Epithelial cell of prostate (primary cell): ENCODE measurements at places on chromosomes 3 and 15.

GRCh38 chr15:76674883-76675282 lies 230.3 kb downstream of the SCAPER start:
- DNase-seq = no peak

- DNase-seq = no peak
These were observed 977.6 kb downstream of the MCTP2 start for GRCh38 chr15:95208988-95209387.

DNA sequence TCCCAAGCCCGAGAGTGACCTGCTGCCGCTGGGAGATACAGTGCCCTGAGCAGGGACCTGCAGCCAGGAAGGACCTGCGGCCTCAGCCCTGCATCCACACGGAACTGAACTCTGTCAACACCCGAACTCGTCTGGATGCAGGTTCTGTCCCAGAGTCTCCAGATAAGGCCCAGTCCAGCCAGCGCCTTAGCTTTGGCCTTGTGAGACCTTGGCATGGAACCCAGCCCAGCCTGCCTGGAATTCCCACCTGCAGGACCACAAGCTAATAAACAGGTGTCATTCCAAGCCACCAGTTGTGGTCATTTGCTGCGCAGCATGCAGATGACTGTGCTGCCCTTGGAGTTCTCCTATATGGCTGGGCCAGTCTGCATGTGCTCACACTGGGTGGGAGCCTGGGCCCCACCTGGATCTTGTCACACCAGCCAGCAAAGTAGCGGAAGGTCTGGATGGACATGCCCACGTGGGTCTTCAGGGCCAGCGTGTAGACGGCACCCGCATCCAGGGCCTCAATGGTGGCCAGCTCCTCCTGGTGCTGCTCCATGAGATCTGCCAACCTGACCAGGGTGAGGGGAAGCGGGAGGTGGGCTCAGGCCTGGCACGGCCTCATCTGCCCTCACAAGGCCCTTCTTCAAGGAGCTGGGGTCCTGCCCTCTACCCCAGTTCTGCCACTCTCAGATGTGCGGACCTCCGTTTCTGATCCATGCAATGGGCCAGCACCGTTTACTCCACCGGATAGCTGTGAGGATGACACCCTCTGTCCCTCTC lies 47.2 kb upstream of the SLC41A3 start:
- no peak for DNase-seq

DNA sequence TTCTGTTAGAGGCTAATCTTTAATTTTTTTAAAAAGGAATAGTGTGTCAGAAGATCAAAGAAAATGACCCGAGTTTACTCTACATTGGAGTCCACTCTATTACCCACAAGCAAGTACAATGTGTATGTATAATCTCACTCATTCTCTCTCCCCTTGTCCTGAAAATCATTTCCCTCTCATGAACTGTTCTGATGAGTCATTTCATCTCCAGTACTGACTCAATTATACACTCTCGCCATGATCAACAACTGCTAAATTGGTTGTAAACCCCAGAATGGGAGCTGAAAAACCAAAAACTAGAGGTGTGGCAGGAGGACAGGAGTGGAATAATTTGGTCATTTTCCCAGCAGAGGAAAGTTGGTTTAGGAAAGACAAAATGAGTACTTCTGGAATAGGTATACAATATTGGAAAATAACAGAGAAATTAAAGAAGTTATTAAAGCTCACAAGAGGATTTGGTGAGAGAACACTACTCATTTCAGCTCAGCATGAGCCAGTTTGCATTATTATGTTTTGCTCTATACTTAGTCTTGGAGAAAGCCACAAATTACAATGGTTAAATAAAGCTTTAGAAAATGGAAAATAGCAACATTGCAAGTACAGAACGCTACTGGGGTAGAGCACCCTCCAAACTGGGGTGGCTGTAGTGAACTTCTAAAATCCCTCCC lies 144.3 kb upstream of the PFN2 start:
- no peak for DNase-seq

DNA sequence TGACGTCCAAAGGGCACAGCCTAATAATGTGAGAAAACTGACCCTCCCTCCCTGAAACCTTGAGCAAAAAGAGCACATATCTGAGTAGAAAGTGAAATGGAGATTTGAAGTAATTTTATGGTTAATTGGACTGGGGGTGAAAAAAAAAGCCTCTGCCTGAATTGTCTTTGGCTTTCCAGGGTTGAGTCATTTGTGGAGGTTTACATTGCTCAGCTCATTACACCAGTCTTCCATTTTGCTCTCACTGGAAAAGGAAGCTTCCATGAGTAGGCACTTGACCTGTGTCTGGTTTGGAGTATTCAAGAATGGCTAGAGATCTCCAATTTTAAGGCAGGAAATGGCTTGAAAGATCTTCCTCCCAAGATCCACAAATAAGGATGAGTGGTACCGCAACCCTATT lies 273.9 kb downstream of the PDCD6IP start:
- DNase-seq = no peak

- peak; percentile 84 for DNase-seq
These were observed 37.0 kb downstream of the CLDN18 start for GRCh38 chr3:138046955-138047354.

GRCh38 chr3:154025007-154025406 lies 96.2 kb upstream of the ARHGEF26 start:
- DNase-seq = no peak

GRCh38 chr3:21754839-21755238 lies 3.8 kb upstream of the ZNF385D start:
- no peak for DNase-seq

DNA sequence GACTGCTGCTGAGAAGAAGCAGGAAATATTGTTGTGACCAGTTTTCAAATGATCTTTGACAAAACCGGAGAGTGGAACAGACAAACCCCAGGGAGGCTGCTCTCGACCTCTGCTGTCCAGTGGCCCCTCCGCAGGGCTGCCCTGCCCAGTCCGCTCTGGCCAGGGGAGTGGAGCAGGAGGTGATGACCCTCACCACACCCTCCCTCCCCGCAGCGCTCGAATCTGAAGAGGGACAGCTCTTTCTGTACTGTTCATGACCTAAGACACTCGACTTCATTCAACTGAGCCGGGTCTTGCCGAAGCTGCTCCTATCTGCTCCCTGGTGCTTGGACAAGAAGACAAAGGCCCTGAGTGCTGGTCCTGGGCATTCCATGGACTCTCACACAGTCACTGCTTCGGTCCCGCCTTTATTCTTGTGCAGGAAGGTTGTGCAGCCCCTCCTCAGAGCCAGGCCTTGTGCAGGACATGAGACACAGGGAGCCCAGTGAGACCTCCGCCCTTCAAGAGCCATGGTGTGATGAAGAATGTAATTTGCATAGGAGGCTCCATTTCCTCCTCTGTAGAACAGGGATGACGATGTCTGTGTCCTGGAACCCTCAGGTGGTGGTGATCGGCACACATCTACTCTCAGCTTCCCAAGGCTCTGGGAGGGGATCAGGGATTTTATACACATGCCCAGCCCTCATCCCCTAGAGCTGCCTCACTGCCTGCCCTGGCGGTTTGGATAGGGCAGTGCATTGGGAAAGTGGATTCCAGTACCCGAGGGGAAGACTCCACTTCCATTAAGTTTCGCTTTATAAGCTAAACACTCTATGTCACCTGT lies 97.1 kb upstream of the PRR20G start:
- DNase-seq = no peak

DNA sequence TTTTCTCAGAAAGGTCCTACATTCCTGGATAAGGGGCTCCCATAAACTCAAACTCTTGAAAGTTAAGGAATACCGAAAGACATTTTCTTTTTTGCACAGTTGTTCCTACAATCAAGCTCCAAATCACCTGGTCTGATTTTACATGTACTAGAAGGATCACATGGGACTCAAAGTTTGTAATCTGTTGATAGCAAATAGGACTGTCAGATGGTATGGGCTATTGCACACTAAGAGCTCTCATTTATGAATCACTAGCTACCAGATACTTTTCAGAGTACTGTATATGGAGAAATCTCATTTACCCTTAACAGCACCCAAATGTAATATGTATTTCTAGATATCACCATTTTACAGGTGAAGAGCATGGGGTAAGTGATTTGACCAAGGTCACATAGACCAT lies 49.5 kb upstream of the CMSS1 start:
- DNase-seq = no peak

DNA sequence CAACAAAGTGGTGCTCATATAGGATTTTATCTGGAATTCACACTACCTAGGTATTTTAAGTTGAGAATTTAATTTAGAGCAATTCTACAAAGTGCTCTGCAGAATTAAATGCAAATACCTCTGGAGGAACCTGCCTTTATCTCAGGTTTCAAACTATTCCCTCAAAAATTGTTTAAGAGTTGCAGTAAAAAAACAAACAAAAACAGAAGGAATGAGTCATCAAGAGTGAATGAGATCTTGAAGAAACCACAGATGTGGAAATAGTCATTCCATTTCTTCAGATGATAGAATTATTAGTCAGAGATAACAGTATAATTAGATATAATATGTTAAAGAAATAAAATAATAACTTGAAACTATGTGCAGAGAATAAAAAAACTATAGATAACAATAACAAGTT lies 80.8 kb upstream of the SCN5A start:
- DNase-seq = no peak

- no peak for DNase-seq
These were observed 320.1 kb downstream of the ZNF621 start for GRCh38 chr3:40844896-40845295.

- DNase-seq = peak; percentile 31
These were observed 90.2 kb downstream of the RFTN1 start for GRCh38 chr3:16423298-16423697.

GRCh38 chr15:52509500-52510245 lies 19.0 kb downstream of the MYO5A start:
- DNase-seq = no peak

DNA sequence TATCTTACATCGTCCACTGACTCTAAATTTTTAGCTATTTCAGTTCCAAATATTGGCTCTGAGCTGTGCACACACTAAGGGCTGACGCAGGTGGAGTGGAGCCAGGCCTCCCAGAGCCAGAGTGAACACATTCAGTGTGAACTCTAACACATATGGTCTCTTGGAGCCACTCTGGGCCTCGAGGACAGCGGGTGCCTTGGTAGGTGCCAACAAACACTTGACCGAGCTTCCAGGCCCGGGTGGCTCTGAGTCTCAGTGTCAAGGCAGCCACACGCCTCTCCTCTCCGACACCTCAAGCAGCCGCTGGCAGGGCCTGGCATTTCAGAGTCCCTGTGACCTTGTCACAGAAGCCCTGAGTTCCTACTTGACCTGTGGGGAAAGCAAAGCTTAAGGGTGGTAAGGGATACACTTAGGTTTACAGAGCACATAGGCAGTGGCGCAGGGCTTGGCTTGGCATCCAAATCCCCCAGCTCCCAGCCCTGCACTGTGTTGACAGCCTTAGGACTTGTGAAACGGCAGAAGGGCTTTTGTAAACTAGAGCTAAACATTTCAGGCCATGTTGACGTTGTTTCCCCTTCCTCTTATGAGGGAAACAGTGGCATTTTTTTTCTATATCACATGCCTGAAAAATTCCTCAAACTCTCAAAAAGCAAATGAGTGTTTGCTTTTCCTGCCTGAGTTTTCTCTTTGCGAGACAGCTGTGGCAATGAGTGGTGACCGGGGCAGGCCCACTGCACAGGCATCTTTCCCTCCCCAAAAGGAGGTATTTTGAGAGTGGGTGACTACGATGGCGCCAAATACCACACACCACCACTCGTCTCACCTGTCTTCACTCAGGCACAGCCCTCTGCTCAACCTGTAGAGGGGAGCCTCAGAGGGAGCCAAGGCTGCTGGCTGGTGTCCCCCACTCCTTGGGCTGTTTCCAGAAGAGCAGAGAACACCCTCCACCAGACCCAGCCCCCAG lies 60.8 kb downstream of the DAPK2 start:
- no peak for DNase-seq

DNA sequence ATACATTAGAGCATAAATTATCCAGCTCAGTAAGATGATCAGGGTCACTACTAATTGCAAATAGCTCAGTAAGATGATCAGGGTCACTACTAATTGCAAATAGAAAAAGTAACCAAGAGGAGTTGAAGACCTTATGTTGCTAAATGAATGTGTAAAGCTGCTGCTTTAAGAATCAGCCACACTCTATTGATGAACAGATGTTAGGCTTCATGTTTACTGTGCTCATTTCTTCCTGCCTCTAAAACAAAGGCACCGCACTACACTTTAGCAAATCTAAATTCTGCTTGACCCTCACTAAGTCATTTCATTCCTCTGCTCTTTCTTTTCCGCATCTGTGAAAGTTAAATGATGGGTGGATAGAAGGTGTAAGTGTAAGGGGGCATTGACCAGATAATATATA lies 92.6 kb upstream of the PLSCR4 start:
- DNase-seq = no peak

DNA sequence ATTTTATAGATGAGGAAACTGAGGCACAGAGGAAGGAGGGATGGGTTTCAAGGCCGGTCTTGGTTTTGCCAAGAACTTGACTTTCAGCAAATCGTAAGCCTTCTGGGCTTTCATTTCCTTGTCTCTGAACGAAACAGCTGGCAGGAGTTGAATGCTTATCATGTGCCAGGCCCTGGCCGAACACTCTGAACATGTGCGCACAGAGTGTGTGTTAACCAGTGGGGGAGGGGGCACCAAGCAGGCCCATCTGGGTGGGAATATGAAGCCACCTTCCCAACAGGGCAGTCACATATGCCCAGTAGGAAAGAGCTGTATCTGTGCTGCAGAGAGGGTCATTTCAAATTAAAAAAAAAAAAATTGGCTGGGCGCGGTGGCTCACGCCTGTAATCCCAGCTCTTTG lies 29.3 kb downstream of the ZNF710 start:
- no peak for DNase-seq

DNA sequence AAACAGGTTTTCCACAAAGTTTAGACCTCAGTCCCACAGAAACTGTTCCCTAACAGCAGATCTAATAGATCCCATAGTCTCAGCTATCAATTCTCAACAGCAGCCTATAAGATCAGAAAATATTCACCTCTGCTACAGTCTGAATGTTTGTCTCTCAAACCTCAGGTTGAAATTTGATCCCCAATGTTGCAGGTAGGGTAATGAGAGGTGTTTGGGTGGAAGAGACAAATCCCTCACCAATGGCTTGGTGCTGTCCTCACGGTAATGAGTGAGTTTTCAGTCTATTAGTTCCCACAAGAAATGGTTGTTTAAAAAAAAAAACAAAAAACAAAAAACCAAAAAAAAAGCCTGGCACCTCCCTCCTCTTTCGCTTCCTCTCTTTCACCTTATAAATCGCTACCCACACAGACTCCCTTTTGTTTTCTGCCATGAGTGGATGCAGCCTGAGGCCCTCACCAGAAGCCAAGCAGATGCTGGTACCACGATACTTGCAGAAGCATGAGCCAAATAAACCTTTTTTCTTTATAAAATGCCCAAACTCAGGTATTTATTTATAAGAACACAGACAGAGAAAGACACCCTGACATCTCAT lies 14.2 kb downstream of the ZNF280D start:
- no peak for DNase-seq

- DNase-seq = no peak
These were observed 247.7 kb downstream of the MYRIP start for GRCh38 chr3:40057077-40057476.

- no peak for DNase-seq
These were observed 17.0 kb downstream of the MAGI1 start for GRCh38 chr3:66021731-66022131.

- DNase-seq = no peak
These were observed 525.2 kb downstream of the CADM2 start for GRCh38 chr3:85483986-85484385.

- DNase-seq = no peak
These were observed 28.0 kb upstream of the SLCO2A1 start for GRCh38 chr3:134057654-134058110.

- DNase-seq = no peak
These were observed 6.3 kb downstream of the CSK start for GRCh38 chr15:74788042-74788682.
